ENCODE measurements at places on chromosomes 16 and 17. TPM values are rescaled to one million over a fixed set of nuclear protein-coding genes. Genes with fewer than 3 reads are reported as not detected.
A peak's percentile ranks its signal among the peaks of the same experiment; 100 is the strongest.

Gene GPR179
- total RNA-seq: 0.46 TPM

DNA sequence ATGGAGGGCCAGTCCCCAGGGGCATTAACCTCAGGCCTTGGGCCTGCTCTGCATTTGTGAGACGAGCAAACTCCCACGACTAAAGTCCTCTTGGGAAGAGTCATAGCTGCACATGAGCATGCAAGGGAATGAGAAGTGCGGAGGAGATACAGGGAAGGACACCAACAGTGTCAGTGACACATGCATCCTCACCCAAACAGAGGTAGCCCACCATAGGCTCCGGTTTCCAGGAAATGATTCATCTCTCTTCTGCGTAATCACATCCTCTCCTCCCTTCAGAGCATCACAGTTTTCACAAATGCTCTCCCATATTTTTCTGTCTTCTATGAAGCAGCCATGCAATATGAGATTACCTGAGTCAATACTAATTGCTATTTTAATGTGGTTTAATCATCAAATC, 725.7 kb upstream of the GOT2 start:
- no peak for DNase-seq

- DNase-seq: no peak
These were observed 13.9 kb downstream of the SLC25A10 start for GRCh38 chr17:81726004-81726403.

- DNase-seq: no peak
These were observed 80.0 kb upstream of the HNF1B start for GRCh38 chr17:37824534-37825485.

- no peak for DNase-seq
These were observed 28.8 kb downstream of the ZCCHC14 start for GRCh38 chr16:87463722-87464690.

- no peak for DNase-seq
These were observed 193.9 kb upstream of the SOX9 start for GRCh38 chr17:71926746-71927398.

DNA sequence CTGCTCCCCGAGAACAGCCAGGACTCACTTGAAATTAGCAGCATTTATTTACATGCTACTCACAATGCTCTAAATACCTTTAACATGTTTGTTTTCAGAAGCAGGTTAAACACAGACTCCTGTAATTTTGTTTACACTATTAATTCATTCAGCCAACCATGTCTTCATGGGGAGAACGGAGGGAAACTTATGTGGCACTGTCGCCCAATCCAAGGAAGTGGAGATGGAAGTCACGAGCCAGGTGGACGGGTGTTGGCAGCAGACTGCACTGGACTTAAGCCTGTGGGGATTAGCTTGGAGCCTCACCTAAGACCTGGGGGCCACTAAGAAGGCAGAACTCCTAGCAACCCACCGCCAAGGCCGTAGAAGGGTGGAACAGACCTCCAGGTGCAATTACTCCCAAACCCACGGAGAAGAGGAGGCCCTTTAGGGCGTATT, 8.8 kb upstream of the GFAP start:
- DNase-seq: no peak

- DNase-seq: no peak
These were observed 2.5 kb upstream of the MED9 start for GRCh38 chr17:17474341-17474740.

DNA sequence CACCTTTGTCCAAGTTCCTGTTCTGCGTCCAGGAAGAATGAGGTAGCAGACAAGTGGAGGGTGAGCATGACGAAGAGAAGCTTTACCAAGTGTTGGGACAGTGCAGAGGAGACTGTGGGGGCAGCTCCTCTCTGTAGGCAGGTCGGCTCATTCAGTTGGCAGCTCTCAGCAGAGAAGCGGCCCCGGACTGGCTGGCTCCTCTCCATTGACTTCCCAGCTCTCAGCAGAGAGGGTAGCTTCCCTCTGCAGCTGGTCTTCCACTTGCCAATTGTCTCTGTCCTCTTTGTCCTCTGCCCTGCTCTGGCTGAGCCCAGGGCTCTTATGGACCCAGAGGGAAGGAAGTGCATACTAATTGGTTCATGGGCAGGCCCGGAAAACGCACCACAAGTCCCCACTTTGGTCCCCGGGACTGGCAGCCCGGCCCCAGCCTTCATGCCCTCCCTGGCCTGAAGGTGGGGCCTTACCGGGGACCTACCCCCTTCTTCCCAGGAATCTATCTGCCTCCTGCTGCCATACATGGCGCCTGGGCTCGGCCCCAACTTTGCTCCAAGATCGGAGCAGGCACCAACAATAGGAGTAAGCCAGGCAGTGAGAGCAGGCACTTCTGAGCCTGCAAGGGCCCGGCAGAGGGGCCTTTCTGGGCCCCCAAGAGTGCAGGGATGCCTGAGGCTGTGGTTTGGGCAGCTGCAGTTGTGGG, 10.1 kb downstream of the KCTD5 start:
- no peak for DNase-seq

DNA sequence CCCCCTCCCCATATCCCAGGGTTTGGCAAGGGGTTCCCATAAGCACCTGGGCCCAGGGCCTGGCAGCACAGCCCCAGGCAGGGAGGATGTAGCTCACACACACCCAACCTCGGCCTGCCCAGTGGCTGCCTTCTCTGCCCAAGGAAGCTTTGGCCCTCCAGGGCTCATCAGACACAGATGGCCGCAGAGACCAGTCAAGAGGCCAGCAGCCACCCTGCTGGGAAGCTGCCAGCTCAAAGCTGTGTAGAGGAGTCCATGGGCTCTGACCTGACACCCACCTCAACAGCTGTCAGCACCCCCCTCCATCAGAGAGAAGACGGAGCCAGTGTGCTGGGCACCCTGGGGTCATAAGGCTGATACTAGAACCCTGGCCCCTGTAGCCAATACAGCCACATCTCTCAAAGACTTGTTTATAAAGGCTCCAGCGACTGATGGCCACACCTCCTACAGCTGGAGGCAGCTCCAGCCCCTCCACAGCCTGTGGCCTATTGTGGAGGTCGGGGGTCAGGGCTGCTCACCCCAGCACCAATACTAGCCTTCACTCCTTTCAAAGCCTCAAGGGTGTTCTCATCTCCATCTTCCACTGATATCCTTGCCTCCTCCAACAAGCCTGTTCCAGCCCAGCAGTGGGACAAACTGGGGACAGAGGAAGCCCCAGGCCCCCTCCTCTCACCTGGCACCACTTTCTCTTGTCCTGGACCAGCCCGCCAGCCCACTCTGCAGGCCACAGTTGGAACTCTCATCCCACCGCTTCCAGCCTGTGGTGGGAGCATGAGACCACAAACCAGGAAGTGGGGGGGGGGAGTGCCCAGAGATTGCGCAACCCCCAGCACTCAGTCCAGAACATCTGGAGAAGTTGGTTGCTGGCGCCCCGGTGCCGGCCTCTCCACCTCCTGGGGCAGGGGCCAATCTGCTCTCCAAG, 2.2 kb upstream of the MPG start:
- DNase-seq: peak; percentile 61

DNA sequence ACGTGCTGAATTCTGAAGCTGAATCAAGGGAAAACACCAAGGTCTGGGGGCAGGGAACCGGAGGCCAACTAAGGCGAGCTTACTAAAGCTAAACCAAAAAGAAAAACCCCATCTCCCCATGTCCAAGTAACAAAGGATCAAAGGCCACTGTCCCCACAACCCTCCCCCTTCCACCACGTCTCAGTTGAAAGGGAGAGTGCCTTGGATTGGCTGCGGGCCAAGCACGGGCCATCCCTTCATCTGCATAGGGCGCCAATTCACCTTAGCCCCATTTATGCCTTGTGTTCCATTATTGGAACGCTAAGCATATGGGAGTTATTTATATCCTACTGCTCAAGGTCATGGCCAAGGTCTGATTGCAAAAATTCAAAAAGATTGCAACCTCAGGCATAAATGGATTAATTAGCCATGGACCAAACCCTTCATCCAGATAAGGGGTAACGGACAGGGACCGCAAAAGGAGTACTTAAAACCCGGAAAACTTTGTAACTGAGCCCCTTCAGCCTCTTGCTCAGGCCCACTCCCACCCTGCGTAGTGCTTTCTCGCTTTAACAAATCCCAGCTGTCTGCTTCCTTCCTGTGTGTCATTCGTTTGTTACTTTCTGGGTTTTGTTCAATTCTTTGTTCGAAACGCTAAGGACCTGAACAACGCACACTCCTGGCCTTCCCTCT, 740 bp upstream of the ATP6V0D1 start:
- DNase-seq: no peak

GRCh38 chr17:44687756-44688155, 1.8 kb downstream of the CCDC43 start:
- DNase-seq: no peak

- DNase-seq: peak; percentile 99
These were observed at the start of gene SARM1 for GRCh38 chr17:28371245-28372202. Gene SARM1 (plus strand): TSS chr17:28371694. CDS start chr17:28372033, 339 bp downstream.

Gene KRT36
- total RNA-seq: not detected

GRCh38 chr16:47250983-47251382, 107.2 kb upstream of the NETO2 start:
- no peak for DNase-seq

Gene DNAJC7
- total RNA-seq: 140 TPM

Gene RASL10B
- total RNA-seq: 25.3 TPM

DNA sequence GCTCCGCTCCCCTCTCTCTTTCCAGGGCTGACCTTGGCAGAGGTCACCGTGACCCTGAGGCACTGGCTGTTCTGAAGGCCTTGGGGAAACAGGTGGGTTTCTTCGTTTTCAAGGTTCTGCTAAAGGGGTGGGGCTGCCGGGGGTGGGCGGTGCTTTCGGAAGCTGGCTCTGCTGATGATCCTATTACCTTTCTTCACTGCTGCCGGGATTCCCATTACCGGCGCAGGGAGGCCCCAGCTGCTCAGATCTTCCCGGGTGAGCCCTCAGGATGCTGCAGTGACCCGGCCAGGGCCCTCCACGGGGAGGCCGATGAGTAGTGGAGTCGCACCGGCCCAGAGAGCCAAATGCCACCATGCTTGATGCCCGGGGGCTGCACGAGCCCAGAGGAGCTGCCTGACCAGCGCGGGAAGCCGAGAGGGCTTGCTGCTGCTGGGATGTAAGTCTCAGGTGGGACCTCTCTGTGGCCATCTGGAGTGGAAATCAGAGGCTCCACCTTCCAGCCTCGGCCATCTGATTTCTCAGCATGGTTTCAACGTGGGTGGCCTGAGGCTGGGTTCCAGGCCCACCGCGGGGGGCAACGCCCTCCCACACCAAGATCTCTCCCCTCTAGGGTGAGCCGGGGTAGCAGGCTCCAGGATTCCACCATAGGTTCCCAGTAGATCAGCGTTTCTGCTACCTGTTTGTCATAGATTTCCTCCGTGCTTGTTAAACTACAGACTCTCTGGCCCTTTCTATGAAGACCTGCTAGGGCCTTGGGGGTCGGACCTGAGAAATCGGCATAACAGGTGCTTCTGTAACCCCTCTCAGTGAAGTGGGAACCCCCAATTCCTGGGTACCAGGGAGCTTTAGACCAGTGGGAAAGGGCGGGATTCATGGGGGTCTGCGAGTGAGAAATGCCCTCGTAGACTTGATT, 21.6 kb upstream of the ADCY7 start:
- DNase-seq: peak; percentile 63

Gene TBC1D3L
- 20.5 TPM for total RNA-seq

Gene DRC3
- total RNA-seq: 0.48 TPM

GRCh38 chr17:51191895-51192294, 25.7 kb downstream of the NME2 start:
- DNase-seq: no peak

- DNase-seq: no peak
These were observed 177.0 kb downstream of the HAPSTR1 start for GRCh38 chr16:9268446-9268845.

Gene FOXL1
- total RNA-seq: 0.34 TPM

GRCh38 chr17:38868817-38869525, 887 bp upstream of the LASP1 start:
- DNase-seq: peak; percentile 95

DNA sequence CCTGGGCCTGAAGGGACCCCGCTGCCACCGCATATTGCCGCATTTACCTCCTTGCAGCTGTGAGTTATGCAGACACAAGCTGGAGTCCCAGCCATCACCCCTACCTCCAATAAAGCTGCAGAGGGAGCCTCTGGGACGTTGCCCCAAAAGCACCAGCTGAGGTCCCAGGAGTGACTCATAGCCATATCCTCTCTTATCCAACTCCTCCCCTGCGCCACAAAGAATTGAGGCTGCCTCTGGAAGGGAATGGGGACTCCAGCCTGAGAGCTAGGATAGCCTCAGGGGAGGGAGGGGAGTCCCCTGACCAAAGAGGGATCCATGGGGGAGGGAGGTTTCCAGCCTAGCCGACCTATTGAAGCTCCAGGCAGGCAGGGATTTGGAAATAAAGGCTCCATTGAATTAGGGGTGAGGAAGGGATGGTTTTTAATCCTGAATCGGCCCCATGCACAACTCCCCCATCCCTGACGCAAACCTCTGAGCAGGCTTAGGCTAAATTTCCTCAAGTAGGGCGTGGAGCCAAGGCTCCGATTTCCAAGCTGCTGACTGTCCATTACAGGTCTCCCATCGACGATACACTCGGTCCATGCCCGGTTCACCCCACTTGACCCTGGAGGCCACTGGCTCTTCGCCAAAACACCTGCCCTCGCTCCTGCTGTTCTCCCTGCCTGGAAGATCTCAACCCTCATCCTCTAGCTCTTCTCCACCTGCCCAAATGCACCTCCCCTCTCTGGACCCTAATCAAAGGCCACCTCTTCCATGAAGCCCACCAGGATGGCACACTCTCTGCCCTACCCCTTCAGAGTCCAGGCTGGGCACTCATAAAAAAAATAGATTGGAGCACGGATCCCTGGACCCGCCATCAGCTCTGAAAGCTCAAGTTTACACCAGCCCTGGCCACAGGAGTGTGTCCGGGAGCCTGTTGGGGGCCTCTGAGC, 27.5 kb downstream of the PIMREG start:
- DNase-seq: no peak

GRCh38 chr16:87487361-87487924, 5.4 kb downstream of the ZCCHC14 start:
- DNase-seq: peak; percentile 76

GRCh38 chr17:2982854-2983253, 80.6 kb downstream of the OR1D5 start:
- no peak for DNase-seq

DNA sequence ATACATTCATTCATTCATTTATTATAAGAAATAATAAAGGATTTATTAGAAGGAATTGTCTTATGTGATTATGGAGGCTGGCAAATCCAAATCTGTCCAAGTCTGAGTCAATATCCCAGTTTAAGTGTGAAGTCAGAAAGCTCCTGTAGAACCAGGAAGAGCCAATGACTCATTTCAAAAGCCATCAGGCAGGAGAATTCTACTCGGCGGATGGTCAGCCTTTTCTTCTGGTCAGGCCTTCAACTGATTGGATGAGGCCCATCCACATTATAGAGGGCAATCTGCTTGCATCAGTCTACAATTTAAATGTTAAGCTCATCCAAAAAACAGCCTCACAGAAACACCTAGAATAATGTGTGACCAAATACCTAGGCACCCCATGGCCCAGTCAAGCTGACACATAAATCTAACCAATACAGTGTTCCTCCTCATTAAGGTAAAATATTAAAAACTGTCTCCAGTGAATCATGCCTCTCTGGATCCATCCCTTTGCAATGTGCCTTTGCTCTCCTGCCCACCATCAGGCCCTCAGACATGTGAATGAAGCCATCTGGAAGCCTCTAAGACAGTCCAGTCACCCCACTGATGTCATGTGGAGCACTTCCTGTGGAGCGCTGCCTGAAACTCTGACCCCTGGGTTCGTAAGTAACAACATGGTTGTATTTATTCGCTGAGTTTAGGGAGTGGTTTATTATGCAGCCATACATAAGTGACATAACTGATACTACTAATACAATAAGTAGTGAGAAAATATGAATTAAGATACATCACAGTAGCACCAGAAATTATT, 69.2 kb upstream of the WSB1 start:
- no peak for DNase-seq

Gene SEPTIN12
- total RNA-seq: not detected

GRCh38 chr17:31534223-31534888, 142.9 kb downstream of the RAB11FIP4 start:
- no peak for DNase-seq

- no peak for DNase-seq
These were observed 2.5 kb upstream of the SRRM2 start for GRCh38 chr16:2749936-2750335.

Gene RNF222
- total RNA-seq: not detected
